ENCODE measurements at places on chromosomes 2 and 18. TPM values are rescaled to one million over a fixed set of nuclear protein-coding genes. Genes with fewer than 3 reads are reported as not detected.

Gene CAPN14
- 0.04 TPM for total RNA-seq

Gene PGAP1
- 2.3 TPM for total RNA-seq

Gene TYW5
- total RNA-seq: 6.1 TPM

Gene TMEM150A
- total RNA-seq: 17.2 TPM

Gene SOCS6
- 28.4 TPM for total RNA-seq

Gene IKZF2
- 0.29 TPM for total RNA-seq

Gene SALL3
- total RNA-seq: not detected

Gene MYO5B
- 8.0 TPM for total RNA-seq

Gene TMEM169
- 0.37 TPM for total RNA-seq

Gene POLR1A
- 21.1 TPM for total RNA-seq

Gene CFAP210
- 0.31 TPM for total RNA-seq

Gene ALPP
- 18.1 TPM for total RNA-seq

Gene LONRF2
- 1.7 TPM for total RNA-seq

Gene RFTN2
- not detected for total RNA-seq

All from A549 treated with AZD2906 at 1 μM for 4 hours (cell line).